CD8-positive, alpha-beta memory T cell (primary cell): ENCODE measurements at places on chromosomes 7 and 10.

DNA sequence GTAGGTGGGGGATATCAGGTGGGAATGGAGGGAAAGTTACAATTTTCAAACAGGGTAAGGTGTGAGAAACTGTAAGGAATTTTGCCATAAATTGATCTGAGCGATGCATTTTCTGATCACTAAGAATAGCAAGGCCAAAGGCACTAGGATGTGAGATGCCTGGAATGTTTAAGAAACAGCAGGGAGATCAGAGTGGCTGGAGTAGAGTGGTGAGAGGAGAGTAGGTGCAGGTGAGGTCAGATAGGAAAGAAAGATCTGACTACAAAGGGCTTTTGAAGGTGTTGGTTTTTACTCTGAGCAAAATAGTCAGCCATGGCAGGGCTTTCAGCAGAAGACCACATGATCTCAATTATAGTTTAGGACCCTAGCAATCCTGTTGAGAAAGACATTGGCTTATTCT is 55.0 kb downstream of the HDAC9 start:
- DNase-seq: no peak

DNA sequence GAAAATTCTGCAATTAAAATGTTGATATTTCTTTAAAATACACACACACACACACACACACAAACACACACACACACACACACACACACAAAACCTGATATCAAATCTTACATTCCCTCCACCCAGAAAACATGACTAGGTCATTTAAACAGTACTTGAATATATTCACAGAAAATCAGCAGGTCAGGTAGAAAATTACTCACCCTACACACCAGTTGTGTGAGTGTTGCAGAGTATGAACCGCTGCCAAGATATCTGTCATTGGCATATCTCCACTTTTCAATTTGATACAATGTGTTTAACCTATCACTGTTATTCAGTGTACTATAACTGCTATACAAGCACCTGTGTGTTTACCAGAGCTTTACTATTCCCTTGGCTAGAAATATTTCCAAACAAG is 283.6 kb upstream of the LRRTM3 start:
- no peak for DNase-seq

DNA sequence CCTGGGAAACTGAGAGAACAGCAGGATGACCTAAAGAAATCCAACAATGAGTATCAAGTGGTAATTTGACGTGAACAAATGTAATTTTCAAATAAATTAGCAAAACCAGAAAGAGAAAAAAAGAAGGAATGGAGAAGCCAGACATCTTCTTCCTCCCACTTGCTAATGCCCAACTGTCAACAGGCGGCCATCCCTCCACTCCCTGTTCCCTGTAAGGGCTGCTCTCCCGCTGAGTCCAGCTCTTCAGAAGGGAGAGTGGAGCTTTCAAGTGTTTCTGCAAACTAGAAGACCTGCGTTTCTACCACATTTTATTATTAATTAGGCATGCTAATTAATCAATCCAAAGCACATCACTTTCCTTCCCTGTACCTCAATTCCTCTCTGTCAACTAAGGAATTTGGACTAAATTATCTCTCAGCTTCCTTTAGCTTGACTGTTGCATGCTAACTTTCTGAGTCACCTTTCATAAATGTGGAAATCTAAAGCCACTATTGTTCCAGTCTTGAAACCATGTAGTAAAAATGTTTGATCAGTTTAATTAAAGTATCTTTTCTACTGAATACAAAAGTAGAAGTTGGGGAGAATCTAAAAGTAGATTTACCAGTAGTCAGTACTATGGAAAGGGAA is 48.4 kb upstream of the CUL1 start:
- no peak for DNase-seq

GRCh38 chr7:26192485-26193087 is 8.0 kb downstream of the HNRNPA2B1 start:
- DNase-seq: no peak

GRCh38 chr7:70456719-70457118 is 675.2 kb upstream of the GALNT17 start:
- DNase-seq: no peak

- DNase-seq: no peak
Observed at GRCh38 chr10:75122505-75122904, 11.0 kb downstream of the SAMD8 start.

DNA sequence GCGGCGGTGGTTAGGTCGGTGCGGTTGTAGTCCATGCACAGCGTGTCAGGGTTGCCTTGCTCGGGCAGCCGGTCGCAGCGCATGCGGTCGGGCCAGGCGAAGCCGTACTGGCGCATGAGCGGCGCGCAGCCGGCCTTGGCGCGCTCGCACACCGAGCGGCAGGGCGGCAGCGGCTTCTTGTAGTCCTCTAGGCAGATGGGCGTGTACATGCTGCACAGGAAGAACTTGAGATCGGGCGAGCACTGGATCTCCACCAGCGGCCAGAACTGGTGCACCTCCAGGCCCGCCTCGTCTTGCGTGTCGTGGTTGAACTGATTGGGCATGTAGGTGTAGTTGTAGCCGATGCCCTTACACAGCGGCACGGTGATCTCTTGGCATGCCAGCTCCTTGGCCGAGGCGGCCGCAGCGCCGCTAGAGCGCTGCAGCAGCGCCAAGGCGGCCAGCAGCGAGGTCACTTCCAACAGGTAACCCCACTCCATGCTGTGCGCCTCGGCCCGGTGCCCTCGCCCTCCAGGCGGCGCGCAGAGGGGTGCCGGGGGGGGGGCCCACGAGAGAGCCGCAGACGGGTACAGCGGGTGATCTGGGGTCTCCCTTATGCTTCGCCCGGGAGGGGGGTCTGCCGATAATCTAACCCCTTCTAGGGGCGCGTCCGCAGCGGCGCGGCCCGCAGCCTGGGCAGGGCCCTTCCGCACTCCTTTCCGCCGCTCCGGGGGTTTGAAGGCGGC is 983 bp downstream of the FZD8 start:
- DNase-seq: no peak
